Activated CD4-positive, CD25-positive, alpha-beta regulatory T cell treated with anti-CD3 and anti-CD28 coated beads, Interleukin-2, amount 50 U/mL, for 72 hours (primary cell): ENCODE measurements at places on chromosomes 1 and 21.

DNA sequence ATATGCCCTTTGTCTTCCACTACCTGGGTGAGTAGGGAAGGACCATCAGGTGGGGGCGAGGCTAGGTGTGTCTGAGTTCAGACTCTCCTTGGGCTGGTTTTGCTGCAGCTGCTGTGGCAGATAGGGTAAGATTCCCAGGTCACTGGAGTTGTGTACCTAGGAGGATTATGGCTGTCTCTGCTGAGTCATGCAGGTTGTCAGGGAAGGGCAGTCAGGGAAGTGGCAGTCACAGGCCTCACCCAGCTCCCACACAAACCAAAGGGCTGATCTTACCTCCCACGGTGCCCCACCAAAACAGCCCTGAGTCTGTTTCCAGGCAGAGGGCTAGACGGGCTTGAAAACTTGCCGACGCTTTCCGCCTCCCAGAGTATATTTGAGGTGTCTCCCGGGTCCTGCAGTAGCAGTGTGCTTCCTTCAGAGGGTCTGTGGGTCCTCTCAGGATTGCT is 201.6 kb upstream of the PLXNA2 start:
- DNase-seq: no peak

DNA sequence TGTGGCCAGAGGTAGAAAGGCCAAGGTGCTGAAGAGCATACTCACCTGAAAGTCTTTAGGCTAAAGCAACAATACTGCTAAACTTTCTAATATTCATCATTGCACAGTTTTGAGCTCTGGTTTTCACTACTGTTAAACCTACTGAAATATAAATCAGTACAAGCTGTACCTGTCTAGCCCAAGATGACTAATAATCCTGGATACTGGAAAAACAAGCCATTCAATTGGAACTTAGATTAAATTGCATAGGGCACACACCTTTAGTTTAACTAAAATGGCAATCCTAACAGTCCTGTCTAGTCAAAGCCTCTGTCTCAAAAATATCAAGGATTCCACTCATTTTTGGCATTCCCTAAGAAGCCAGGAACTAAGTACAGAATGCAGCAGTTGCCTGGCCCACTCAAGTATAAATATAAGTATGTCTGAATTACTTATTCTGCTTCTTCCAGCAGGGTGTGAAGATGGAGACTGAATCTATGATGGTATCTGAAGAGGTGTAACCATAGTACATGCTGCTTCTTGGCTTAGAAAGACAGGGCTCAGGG is 3.1 kb downstream of the CHML start:
- DNase-seq: no peak

DNA sequence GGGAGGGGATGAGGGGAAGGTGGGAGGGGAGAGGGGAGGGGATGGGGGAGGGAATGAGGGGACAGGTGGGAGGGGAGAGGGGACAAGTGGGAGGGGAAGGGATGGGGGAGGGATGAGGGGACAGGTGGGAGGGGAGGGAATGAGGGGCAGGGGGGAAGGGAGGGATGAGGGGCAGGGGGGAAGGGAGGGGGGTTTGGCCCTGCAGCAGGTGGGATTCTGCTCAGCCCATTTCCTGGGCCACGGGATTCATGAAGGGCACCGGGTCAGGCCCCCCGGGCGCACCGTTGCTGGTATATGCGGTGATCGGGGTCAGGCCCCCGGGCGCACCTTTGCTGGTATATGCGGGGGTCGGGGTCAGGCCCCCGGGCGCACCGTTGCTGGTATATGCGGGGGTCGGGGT is 15.1 kb upstream of the SAMD11 start:
- no peak for DNase-seq

- no peak for DNase-seq
These were observed 2.5 kb downstream of the SLAMF6 start for GRCh38 chr1:160520582-160520981.

- no peak for DNase-seq
These were observed 188.0 kb upstream of the C21orf91 start for GRCh38 chr21:18007121-18007520.

DNA sequence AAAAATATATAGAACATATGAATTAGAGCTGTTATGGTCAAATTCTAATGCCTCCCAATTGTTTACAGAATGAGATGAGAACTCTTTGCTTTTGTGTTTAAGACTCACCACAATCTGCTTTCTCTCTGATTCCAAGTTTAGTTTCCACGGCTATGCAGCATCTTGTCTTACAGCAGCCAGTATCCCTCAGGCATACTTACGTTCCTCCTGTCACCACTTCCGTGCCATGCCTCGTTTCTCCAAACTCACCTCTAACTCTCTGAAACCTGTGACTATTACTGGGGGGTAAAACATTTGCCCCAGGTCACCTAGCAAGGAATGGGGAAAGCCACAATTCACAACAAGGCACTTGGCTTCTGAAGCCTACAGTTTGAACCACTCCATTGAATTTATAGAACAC is 192.8 kb upstream of the NRIP1 start:
- no peak for DNase-seq

DNA sequence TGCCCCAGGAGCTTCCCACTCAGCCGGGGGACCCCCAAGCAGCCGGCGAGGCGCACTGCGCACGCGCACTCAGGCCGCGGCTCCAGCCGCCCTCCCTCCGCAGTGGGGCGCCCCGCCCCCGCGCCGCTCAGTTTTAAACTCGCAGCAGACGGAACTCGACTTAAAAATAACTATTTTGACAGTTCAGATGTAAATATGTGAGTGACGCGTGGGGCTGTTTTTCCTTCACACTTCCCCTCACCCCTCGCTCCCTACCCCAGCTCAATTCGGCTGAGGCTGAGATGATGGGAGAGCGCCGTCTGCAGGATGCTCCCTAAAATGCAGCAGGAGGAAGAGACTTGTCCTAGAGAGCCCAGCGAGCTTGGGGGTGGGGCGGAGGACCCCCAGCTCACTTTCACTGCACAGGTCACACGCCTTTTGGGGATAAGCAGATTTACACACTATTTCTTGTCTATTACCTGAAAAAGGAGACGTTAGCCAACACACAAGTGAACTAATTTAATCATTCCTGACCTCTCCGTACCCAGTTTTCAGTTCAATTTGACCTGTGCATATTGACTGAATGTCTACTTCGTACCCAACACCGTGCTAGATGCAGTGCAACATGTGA is 8.9 kb upstream of the LEMD1 start:
- DNase-seq: peak; percentile 59

GRCh38 chr1:160550572-160551034 is 27.5 kb upstream of the SLAMF6 start:
- DNase-seq: peak; percentile 60

DNA sequence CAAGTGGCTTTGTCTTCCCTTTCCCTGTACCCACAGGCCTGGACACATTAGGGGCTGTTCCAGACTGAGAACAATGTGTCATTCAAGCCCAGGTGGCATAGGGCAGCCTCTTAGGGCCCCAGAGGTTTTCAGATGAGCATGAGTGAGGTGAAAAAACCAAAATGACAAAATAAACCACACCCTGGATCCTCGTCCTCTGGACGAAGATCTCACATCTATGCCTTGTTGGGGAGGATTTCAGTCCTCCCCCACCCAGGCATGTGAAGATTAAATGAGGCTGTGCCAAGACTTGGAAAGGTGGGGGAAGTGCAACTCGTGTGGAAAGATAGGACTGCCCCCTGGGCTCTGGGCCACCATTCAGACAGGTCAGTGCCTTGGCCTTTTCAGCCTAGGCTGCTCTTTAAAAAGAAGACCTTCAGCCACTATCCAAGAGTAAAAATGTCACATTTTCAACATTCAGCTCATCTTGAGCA is 32.8 kb upstream of the IL19 start:
- DNase-seq: no peak
